ENCODE measurements at places on chromosomes 5 and 9. TPM values are rescaled to one million over a fixed set of nuclear protein-coding genes. Genes with fewer than 3 reads are reported as not detected.

GRCh38 chr9:113620377-113621161, 157.0 kb downstream of the RGS3 start:
- peaks cover 35% of the 10 kb centered on the region for H3K36me3 ChIP-seq
- H3K4me1 ChIP-seq = peaks cover 57% of the 10 kb centered on the region
- peak; percentile 81 for DNase-seq
- peak overlapping the region; percentile 24 for H3K4me3 ChIP-seq
- peak overlapping the region; percentile 99 for H3K27ac ChIP-seq

Gene KCNIP1
- total RNA-seq = not detected

Gene BASP1
- total RNA-seq = not detected

DNA sequence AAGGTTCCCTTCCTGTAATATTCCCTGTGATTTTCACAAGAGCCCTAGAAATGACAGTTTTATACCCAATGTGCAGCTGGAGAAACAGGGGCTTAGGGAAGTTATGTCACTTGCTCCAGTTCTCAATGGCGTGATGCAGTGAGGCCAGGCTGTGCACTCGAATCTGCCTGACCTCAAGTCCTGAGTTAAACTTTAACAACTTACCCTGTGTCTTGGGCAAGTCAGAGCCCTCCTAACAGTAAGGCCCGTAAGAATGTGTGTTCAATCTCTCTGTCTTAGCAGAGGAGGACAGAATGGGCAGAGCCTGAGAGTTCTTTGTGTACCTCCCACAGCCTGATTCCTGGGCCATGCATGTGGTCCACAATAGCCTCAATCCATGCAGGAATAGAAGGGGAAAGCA, 181.1 kb downstream of the TRIM32 start:
- no peak overlapping the region for H3K4me3 ChIP-seq
- H3K27me3 ChIP-seq = no peaks in the 10 kb centered on the region
- H3K4me1 ChIP-seq = peaks cover 12% of the 10 kb centered on the region
- peaks cover 4% of the 10 kb centered on the region for H3K36me3 ChIP-seq

GRCh38 chr5:180605554-180606214, 14.4 kb upstream of the SCGB3A1 start:
- H3K27ac ChIP-seq = no peak overlapping the region
- DNase-seq = peak; percentile 73
- H3K36me3 ChIP-seq = no peaks in the 10 kb centered on the region
- H3K4me3 ChIP-seq = no peak overlapping the region

- no peaks in the 10 kb centered on the region for H3K4me1 ChIP-seq
- H3K4me3 ChIP-seq = no peak overlapping the region
- DNase-seq = no peak
- H3K27me3 ChIP-seq = peaks cover 40% of the 10 kb centered on the region
- H3K27ac ChIP-seq = no peak overlapping the region
Measured at GRCh38 chr5:154168395-154168794, 22.1 kb upstream of the GALNT10 start.

- H3K27ac ChIP-seq = peak overlapping the region; percentile 76
- H3K36me3 ChIP-seq = no peaks in the 10 kb centered on the region
- H3K4me1 ChIP-seq = no peaks in the 10 kb centered on the region
- H3K27me3 ChIP-seq = no peaks in the 10 kb centered on the region
- DNase-seq = no peak
Measured at GRCh38 chr9:71962328-71962727, 50.9 kb downstream of the C9orf85 start.

Data from Calu3 (cell line).